ENCODE measurements at places on chromosomes 5 and 9.

GRCh38 chr5:139658501-139658927, 10.4 kb downstream of the CXXC5 start:
- DNase-seq, result peak; percentile 61

- DNase-seq, result no peak
Measured at GRCh38 chr5:14503017-14503680, 78.4 kb upstream of the OTULINL start.

GRCh38 chr5:132098151-132098594, 24.6 kb downstream of the CSF2 start:
- peak; percentile 45 for DNase-seq

- no peak for DNase-seq
Measured at GRCh38 chr5:170355601-170356098, 33.5 kb downstream of the KCNMB1 start.

GRCh38 chr5:144378681-144379080, 208.0 kb downstream of the KCTD16 start:
- DNase-seq, result no peak

DNA sequence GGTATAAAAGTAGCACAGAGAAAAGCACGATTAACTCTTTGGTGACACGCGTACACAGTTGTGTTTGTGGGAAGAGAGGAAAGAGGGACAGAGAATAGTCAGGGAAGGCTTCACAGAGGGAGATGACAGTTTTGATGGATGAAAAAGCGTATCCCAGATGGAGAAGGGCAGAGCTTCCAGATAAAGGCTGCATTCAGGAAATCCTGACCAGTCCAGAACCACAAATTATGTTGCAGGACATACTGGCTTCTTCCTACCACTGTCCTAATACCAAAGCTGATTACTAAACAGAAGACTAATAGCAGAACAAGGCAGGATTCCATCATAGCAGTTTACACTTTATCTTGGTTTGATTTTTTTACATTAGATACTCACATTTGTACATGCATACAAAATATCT, 34.5 kb downstream of the SLC31A2 start:
- DNase-seq, result no peak

DNA sequence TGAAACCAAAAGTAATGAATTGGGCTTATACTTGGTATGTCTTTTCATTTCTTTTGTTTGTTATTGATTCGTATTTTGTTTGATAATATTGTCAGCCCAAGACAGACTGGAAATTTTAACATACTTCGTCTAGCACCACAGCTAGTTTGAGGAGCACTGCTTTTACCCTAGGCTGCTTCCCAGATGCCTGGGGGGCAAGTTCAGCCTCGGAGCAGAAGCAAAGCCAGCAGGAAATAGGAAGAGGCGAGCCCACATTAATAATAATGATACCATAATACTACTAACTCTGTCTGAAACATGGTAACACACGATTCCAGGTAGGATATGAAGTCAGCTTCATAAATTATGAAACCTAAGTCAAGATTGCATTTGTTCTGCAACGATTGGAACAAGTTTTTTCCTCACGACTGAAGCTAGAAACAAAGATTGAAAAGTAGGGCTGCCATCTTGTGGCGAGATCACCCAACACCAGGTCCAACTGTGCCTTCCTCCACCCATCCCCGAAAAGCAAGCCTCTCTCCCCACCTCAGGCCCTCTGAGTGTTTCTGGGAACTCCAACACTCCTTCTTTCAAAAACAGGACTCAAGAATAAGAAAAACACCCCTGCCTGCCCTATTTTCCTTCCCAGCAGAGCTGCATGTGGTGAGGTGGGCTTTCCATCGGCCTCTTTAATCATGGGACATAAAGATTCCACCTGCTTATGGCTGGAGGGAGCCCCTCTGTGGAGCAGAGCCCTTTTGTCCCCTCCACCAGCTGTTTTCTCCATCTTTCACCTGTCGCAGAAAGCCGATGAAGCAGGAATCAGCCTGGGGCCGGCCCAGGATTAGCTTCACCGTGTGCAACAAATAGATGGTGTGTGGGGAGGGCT, 236.4 kb downstream of the CAAP1 start:
- peak; percentile 71 for DNase-seq

DNA sequence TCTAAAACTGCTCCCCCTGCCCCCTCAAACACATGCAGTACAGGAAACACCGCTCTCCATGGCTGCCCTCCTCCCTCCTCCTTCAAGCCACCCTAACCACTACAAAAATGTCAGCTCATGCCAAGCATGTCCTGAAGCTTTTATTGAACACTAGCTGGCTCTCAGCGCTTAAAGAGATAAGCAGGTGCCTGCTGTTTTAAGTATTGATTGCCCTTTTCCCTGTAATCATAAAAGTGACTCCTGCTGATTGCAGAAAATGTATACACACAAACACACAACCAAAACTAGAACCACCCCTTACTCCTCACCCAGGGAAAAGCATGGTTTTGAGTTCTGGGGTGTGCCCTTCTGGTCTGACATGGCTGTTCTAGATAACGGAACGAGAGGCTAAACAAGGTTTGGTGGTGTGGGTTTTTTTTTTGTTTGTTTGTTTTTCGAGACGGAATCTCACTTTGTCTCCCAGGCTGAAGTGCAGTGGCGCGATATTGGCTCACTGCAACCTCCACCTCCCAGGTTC, 3.7 kb upstream of the UCK1 start:
- DNase-seq, result no peak

- DNase-seq, result no peak
Measured at GRCh38 chr9:105055917-105056316, 128.0 kb upstream of the ABCA1 start.

DNA sequence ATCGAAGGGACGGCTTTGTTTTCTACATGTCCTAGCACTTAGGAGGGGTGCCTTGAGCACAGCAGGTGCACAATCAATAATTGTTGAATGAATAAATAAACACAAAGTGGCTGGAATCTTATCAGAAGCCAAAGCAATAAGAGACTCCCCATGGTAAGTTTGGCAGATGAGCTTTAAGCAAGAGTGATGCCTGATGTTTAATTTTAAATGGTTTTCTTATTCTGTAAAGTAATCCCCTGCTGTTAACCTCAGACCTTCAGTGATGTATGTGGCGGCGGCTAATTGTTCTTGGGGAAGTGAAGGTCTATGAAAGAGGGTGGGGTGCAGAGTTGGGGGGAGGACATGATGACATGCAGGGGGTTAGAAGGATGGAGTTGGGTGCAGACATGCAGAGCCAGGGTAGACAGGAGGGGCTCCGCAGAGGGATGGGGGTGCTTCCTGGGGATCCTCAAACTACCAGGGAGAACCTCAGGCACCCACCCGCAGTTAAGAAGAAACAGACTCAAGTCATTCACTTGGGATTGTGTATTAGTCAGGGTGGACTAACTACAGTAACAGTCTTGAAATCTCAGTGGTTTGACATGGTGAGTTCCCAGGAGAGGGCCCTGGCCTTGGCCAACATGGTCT, 65.7 kb upstream of the SHB start:
- DNase-seq, result no peak

GRCh38 chr5:59786334-59786805, 107.2 kb downstream of the PDE4D start:
- DNase-seq, result peak; percentile 69

- DNase-seq, result no peak
Measured at GRCh38 chr9:81380504-81381359, 308.6 kb downstream of the TLE1 start.

GRCh38 chr9:98985596-98985995, 41.9 kb downstream of the COL15A1 start:
- no peak for DNase-seq

- no peak for DNase-seq
Measured at GRCh38 chr5:89954916-89955315, 454.6 kb downstream of the CETN3 start.

GRCh38 chr5:140363631-140364471, 3.9 kb downstream of the SLC4A9 start:
- DNase-seq, result no peak

- DNase-seq, result peak; percentile 75
Measured at GRCh38 chr9:113548221-113549041, 84.9 kb downstream of the RGS3 start.

DNA sequence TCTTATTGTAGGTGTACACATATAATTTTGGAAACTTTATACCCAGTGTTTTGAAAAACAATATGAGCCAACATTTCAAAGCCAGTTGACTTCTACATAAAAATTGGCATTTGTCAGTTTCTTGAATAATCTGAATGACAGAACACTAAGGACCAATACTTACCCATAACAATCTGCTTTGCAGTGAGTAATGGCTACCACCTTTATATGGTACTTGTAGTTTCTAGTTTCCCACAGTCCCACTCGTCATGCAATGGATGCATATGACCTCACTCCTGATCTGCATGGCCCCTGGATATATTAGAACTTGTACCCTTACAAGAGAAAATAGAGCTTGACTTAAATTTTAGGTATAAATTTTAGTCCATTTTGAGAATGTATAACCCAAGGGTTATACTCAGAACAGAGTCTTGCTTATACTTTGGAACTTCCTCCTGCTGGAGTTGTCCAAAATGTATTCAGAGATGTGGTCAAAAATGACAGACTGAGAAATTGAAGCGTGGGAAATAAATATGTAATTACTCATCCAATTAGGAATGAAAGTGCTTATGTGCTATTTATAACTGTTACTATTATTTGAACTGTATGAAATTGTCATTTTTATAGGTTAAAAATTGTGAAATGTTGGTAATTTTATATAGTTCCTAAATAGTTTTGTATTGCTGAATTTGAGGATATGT, 19.5 kb downstream of the XRCC4 start:
- peak; percentile 13 for DNase-seq

DNA sequence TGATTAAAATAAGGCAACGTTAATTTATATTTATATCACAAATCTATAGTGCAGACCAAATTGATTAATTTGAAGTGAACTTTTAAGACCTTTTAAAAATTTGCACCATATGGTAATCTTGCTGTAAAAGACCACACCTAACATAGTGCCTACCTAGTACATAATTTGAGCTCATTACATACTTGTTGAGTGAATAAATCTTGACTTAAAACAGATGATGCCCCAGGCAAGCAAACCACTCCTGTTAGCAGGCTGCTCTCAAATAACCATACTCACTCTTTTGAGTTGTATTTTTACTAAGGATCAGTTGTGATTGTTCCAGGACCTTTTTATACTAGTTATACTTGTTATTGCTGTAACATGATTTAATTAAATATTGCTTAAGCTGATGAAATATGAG, 27.2 kb downstream of the CMYA5 start:
- no peak for DNase-seq

- no peak for DNase-seq
Measured at GRCh38 chr9:73869264-73869663, 627.9 kb upstream of the RORB start.

DNA sequence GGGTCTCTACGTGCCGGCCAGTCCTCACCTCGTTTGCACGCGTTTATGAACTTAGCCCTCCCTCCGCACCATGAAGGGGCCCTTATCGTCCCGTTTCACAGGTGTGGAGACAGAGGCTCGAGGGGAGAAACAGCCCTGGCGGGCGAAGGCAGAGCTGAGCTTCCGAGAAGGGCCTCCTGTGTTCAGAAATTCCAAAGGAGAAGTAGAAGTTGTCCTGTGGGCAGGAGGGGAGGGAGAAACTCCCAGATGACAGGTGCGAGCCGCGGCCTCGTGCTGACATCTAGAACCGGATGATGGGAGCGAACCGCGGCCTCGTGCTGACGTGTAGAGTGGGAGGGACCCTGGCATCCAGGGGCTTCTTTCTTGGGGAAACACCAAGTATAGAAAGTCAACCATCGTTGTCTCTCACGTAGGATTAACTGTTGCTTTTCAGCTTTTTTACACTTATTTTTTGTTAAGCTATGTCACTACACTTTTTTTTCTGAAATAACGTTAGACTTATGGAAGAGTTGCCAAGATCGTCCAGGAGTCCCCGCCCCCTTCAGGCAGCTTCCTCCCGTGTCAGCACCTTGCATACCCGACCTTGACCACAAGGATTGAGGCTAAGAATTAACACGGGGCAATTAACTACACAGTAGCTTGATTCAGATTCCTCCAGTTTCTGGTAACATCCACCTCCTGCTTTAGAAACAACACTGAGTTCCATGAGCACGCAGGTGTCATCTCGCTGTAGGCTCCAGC, 42.8 kb upstream of the NKD2 start:
- no peak for DNase-seq

Measured in AG20443 (cell line).